ENCODE measurements at places on chromosomes 2 and 18. TPM values are rescaled to one million over a fixed set of nuclear protein-coding genes. Genes with fewer than 3 reads are reported as not detected.
A peak's percentile ranks its signal among the peaks of the same experiment; 100 is the strongest.

GRCh38 chr2:18922276-18922675, 332.9 kb upstream of the NT5C1B start:
- DNase-seq, result no peak

IL36A gene
- not detected for polyA plus RNA-seq

ATG9A gene
- 95.0 TPM for polyA plus RNA-seq

VPS4B gene
- polyA plus RNA-seq, result 10.5 TPM

DNA sequence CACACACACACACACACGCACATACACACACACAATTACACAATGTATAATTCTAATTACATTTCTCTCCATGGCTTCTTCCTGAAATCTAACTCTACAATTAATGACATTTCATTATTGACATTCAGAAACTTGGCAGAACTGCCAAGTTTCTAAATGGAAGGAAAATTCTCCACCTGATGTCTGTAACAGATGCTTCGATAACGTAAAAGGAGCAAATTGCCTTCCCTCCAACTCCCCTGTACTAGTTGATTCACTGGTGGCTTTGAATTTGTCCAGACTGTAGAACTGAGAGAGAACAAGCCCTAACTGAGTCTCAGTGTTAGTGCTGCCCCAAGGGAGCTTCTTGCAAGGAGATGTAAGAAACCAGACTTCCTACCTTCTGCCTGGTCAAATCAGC, 255.1 kb upstream of the TMEM200C start:
- no peak for DNase-seq

DNA sequence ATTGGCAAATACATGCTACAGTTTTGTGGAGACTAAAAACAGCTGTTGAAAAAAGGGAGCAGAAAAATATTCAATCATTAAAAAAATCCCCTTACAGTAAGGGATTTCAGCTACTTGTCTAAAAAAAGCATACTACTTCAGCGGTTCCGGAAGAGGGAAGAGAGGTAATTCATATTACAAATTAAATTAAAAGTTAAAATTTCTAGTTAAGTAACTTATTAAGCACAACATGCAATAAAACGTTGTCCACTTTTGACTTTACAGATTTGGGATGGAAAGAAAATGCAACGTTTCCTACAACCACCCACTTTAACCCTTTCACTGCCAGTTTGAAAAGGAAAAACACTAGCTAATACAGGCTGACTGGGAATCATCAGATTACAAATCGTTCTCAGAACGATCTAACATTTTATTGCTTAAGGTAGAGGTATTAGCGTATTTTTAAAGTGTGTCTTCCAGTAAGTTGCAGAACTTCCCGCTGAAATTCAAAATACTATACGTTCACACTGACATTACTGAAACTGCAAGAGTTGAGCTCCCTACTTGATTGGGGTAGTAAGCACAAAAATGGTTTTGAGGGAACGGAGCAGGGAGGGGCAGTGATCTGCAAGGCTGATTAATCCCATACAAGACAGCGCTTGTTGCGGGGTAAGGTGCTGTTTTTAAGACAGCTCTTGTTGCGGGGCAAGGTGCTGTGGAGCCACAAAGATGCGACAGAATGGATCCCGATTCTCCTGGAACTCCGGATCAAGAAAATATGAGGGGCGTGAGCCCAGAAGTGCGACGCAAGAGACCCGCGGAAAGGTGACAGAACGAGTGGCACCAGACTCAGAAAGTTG, 743 bp downstream of the HADHA start:
- DNase-seq, result peak; percentile 67

DNA sequence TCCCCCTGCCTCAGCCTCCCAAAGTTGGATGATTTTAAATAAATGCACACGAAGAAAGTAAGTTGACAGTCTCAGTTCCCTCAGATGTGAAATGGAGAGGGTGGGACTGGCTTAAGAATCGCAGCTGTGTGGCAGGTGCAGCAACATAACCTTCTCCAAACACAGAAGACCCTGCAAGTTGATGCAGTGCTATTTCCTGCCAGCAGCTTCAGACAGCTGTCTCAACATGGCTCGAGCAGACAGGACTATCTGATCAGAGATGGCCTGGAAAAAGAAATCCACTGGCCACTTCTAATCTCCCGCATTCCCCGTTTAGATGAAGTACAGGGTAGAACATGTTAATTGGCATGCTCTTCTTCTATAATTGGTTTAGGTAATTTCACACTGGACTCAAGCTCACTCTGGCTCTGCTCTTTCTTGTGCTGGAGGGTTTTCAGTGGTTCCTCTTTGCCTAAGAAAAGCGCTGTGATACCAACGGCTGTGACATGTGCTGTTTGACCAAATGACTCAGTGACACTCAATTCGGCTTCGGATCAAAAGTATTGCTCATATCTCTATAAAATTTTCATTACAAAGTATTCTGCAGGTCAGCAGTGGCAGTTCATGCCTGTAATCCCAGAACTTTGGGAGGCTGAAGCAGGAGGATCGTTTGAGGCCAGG, 40.2 kb downstream of the MYOM1 start:
- no peak for DNase-seq

GRCh38 chr18:50398947-50399346, 24.1 kb downstream of the SKA1 start:
- DNase-seq, result no peak

GRCh38 chr18:25248755-25249154, 103.2 kb downstream of the ZNF521 start:
- no peak for DNase-seq

GRCh38 chr2:108320326-108320922, 31.7 kb downstream of the SULT1C2 start:
- DNase-seq, result no peak

SPDYA gene
- 0.06 TPM for polyA plus RNA-seq

- DNase-seq, result no peak
Measured at GRCh38 chr18:13376298-13376840, 157.8 kb downstream of the LDLRAD4 start.

- peak; percentile 77 for DNase-seq
Measured at GRCh38 chr2:160429248-160430000, 64.2 kb downstream of the RBMS1 start.

GRCh38 chr2:21519821-21520220, 396.1 kb downstream of the TDRD15 start:
- DNase-seq, result no peak

- DNase-seq, result peak; percentile 56
Measured at GRCh38 chr2:43444989-43445645, 150.7 kb downstream of the THADA start.

EGR4 gene
- not detected for polyA plus RNA-seq

DNA sequence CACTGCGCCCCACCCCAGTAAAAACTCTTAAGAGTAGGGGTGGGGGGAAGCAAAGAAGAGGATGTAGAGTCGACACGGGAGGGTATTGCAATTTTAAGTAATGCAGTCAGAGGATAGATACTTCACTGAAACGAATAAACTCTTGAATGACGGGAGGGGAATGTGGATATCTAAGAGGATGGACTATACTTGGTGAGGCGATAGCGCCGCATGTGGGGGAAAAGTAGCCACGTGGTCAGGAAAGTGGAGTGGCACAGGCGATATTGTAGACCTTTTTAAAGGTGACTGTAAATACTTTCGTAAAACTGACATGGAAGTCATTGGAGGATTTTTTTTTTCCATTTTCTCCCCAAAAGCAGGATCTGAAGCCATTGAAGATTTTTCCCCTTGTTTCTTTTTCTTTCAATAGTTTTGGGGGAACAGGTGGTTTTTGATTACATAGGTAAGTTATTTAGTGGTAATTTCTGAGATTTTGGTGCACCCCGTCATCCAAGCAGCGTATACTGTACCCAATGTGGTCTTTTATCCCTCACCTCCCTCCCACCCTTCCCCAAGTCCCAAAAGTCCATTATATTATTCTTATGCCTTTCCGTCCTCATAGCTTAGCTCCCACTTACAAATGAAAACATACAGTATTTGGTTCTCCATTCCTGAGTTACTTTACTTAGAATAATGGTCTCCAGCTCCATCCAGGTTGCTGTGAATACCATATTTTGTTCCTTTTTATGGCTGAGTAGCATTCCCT, 13.8 kb downstream of the CLK1 start:
- no peak for DNase-seq

DNA sequence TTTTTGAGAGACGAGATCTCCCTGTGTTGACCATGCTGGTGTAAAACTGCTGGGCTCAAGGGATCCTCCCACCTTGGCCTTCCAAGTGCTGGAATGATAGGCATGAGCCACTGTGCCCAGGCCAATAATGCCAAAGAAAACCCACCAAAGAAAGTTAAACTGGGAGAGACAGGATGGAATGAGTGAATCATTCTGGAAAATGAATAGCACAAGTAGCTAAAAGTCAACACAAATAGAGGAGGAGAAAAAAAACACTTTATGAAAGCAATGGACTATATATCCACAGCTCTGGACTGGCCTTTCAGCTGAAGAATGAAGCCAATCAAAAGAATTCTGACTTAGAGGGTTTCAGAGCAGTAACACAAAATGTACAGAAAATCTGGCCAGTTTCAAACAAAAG, 23.9 kb downstream of the IAH1 start:
- peak; percentile 71 for DNase-seq

GRCh38 chr2:168167511-168168263, 79.7 kb downstream of the STK39 start:
- no peak for DNase-seq

GRCh38 chr18:29104227-29104626, 927.3 kb upstream of the CDH2 start:
- DNase-seq, result no peak

DNA sequence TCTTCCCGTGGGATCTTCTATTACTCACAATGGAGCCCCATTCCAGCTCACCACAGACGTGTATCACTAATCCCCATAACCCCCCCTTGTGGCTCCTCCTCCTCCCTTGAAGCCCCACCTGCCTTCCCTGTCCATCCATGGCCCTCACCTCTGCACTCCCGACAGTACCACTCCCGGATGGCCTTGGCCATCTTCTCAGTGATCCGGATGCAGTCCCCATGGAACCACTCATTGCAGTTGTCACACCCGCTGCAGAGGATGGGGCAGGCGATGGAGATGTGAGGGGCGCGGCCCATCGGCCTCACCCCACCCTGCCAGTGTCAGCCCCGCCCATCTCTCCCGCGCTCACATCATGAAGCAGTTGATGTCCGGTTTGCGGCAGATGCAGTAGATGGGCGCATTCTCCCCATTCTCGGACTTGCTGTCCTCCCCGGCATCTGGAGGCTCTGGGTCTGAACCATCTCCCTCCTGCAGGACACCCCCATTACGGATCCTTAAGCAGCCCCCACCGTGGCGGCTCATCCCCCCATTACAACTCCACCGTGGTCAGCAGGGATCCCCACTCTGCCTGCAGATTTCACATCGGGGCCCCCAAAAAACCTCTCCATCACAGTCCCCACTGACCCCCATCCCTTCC, 983 bp downstream of the CXXC1 start:
- no peak for DNase-seq

- DNase-seq, result peak; percentile 95
Measured at GRCh38 chr2:201696151-201696659, 2.2 kb downstream of the MPP4 start.

DNA sequence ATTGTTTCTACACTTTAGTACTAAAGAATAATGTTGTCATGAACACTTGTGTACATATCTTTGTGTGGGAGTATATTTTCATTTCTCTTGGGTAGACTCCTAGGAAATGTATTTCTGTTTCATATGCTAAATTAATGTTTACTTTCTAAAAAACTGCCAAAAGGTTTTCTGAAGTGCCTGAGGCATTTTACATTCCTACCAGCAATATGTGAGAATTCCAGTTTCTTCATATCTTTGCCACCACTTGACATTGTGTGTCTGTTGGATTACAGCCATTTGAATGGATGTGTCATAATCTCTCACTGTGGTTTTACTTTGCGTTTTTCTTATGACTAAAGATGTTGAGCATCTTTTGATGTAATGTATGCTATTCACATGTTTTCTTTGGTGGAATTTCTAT, 428.2 kb upstream of the KCNH7 start:
- DNase-seq, result no peak

DNA sequence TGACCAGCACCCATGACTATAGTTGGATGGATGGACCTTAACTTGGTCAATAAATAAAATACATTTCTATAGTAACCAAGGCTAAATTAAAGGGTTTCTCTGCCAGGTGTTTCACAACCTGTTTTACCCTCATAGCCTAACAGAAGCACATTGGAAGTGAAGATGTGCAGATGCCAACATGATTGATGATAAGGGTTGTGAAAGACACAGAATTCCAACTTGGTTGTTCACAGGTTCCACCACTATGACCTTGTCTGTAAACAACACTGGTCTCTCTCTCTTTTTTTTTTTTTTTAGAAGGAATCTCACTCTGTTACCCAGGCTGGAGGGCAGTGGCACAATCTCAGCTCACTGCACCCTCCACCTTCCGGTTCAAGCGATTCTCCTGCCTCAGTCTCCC, 37.5 kb upstream of the PTH2R start:
- no peak for DNase-seq

MROH2A gene
- not detected for polyA plus RNA-seq

DNA sequence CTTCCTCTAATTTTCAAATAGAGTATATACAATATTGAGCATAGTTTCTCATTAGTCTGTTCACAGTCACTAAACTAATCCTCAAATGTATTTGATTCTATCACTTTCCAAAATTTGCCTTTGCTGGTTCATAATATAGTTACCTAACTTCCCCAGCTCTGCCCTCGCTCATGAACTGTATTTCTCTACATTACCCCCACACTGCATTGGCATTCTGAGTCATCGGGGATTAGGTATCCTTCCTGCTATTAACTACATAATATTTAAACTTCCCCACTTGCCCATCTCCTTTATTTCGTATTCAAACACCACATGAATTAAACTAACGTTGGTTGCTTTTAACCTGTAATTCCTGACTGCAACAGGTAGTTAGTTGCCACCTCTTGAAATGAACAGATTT, 14.8 kb upstream of the CLASP1 start:
- no peak for DNase-seq

GRCh38 chr2:11385847-11386246, 41.4 kb upstream of the ROCK2 start:
- no peak for DNase-seq

- no peak for DNase-seq
Measured at GRCh38 chr2:239394978-239395377, 5.8 kb downstream of the HDAC4 start.

GRCh38 chr2:134370655-134371445, 117.0 kb downstream of the MGAT5 start:
- no peak for DNase-seq

DNA sequence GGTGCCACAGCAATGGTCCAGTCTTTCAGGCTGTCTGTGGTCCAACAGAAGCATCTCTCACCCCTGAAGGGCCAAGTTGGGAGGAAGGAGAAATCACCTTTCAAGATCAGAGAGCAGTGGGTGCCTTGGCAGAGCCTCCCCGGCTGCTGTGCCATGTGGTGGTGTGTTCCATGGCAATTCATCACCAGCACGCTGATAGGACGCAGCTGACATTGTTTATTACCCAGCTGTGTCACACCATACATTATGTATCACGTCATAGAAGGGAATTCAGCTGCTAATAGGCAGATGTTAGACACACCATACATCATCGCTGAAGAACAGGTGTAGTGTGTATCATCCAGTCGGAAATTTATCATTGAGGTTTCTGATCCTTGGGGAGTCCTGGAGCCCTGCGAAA, 29.6 kb upstream of the RPL31 start:
- no peak for DNase-seq

DNA sequence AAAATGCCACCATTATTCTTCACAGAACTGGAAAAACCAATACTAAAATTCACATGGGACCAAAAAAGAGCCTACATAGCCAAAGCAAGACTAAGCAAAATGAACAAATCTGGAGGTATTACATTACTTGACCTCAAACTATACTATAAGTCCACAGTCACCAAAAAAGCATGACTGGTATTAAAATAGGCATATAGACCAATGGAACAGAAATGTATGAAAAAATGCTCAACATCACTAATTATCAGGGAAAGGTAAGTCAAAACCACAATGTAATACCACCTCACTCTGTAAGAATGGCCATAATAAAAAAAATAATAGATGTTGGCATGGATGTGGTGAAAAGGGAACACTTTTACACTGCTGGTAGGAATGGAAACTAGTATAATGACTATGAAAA, 158.6 kb downstream of the CDH2 start:
- DNase-seq, result no peak

All from endothelial cell of umbilical vein (primary cell).